Cortex of kidney (tissue), 1 donor: ENCODE measurements at places on chromosomes 6 and 20.

- no peak for DNase-seq
These were observed 136.3 kb upstream of the ZNF184 start for GRCh38 chr6:27608916-27609883.

GRCh38 chr6:13304101-13304500 is 24.2 kb downstream of the TBC1D7 start:
- DNase-seq, result no peak

GRCh38 chr6:144644776-144645175 is 359.6 kb downstream of the UTRN start:
- DNase-seq, result no peak

DNA sequence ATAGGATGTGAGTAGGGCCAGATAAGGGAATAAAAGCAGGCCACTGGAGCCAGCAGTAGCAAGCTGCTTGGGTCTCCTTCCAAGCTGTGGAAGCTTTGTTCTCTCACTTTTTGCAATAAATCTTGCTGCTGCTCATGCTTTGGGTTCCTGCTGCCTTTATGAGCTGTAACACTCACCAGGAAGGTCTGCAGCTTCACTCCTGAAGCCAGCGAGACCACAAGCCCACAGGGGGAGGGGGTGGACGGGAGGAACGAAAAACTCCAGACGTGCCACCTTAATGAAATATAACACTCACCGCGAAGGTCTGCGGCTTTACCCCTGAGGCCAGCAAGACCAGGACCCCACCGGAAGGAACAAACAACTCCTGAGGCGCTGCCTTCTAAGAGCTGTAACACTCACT is 1324.4 kb upstream of the EYS start:
- DNase-seq, result no peak

DNA sequence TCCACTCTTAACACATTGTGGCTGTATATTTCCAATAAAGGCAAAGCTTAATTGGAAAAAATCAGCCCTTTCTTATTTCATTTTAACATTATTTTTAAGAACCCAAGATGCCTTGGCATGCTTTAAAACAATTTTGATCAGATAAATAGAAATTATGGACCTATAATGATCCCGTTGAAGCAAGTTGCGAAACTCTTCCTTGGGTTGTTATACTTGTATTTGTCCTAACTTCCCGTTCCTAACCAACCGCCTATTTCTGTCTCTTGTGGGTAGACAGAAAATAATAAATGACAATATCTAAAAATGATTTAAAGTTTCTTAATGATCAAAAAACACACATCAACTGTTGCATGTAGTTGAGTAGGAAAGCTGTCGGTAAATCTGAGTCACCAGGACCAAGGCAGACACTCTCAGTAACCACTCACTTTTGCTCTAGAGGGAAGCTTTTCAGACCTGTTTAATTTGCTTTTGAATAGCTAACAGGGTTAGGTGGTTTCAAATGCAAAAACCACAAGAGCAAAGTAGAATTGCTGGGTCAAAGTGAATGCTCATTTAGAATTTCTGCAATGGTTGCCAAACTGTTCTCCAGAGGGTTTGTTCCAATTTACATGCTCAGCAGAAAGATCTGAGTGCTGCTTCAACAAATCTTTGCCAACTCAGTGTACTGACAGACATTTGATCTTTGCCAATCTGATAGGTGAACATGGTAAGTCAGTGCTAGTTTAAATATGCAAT is 34.2 kb upstream of the KCNK5 start:
- no peak for DNase-seq

DNA sequence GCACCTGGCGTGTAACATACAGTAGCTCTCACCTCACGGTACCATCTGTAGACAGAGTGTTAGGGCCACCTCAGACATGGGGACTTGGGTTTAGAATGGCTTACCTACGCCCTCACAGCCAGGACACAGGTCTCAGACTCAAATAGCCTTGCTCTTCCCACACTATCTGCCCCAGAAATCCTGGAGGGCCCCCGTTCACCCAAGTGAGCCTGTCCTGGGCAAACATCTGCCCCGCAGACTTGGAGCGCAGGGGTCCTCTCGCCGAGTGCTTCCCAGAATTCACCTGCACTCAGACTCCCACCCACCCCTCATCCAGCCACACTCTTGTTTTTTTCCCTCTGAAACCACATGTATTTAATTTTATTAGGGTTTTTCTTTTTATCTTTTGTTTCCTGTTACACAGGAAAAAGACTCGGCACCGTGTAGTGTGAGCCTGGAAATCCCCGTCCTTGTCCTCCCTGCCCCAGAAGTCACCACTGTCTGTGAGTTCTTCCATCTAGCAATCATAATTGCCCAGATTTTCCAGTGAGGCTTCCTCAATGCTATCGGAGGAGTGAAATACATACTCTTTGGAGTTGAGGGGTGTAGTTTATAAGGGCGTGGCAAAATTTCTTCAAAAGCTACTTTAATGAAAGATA is 17.1 kb upstream of the MAP1LC3A start:
- no peak for DNase-seq

GRCh38 chr20:51750037-51750769 is 18.0 kb downstream of the ATP9A start:
- no peak for DNase-seq

DNA sequence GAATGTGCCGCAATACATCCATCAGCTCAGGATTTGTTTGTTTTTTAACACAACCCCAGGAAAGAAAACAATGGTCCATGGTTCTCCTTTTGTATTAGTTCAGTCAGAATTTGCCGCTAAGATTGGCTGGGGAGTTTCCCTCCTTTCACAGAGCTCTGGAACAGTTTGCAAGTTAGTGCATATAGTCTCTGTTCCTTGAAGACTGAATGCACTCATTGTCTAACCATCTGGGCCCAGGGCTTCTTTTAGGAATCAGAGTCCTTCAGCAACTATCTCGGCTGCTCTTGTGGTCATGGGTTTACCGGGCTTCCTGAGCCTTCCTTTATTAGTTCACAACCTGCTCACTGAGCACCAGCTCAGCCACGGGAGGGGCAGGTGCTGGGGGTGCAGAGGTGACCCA is 121.3 kb downstream of the SLC23A2 start:
- no peak for DNase-seq

GRCh38 chr20:10863337-10864060 is 189.7 kb upstream of the JAG1 start:
- no peak for DNase-seq

- DNase-seq, result no peak
These were observed 602.7 kb downstream of the PRKN start for GRCh38 chr6:162124710-162125435.

DNA sequence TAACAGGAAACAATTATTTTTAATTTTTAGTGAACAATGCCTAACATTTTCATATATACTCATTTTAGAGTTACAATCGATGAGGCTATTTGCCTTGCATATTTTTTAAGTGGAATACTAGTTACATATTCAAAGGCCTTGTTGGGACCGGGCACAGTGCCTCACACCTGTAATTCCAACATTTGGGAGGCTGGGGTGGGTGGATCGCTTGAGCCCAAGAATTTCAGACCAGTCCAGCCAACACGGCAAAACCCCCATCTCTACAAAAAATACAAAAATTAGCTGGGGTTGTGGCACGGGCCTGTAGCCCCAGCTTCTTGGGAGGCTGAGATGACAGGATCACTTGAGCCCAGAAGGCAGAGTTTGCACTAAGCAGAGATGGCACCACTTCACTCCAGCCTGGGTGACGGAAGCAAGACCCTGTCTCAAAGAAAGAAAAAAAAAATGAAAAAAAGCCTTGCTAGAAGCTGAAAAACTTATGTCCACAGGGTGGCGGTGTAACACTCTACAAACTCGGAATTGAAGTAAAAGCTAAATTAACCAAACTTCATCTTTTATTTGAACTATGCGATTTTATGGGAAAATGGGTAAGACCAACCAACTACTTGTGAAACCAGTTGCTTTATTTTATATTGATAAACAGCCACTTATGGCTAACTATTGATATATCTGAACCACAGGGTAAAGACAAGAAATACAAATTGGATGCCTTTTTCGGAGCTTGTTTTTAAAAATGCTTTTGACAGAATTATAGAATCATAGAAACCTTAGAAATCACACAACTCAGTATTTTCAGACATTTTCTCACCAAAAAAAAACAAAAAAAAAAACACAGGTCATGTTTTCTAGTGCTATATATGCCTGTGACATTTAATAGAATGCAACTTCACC is 24.1 kb upstream of the ROS1 start:
- DNase-seq, result no peak

GRCh38 chr6:132746048-132746447 is 11.7 kb downstream of the VNN2 start:
- no peak for DNase-seq

DNA sequence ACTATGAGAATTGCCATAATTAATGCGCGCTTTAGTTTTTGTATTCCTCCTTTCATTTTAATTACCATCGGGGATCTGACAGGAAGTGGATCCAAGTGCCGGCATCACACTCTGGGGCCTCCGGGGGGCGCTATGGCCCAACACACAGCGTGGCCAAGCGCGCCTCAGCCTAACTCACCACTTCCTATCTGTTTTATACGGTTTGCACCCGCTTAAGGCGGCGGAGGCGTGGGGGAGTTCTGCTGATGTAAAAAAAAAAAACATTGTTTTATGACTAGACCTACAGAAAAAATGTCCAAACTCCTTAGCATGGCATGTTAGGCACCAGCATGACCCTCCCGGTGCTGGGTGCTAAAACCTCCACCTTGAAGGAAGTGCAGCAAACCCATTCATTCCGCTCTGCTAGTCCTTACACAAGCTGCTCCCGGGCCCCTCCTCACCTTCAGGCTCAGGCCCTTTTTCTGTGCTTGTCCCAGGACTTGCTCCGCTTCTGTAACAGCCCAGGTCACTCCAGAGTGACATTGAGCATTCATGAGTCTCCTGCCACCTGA is 4.5 kb upstream of the EBF4 start:
- no peak for DNase-seq

DNA sequence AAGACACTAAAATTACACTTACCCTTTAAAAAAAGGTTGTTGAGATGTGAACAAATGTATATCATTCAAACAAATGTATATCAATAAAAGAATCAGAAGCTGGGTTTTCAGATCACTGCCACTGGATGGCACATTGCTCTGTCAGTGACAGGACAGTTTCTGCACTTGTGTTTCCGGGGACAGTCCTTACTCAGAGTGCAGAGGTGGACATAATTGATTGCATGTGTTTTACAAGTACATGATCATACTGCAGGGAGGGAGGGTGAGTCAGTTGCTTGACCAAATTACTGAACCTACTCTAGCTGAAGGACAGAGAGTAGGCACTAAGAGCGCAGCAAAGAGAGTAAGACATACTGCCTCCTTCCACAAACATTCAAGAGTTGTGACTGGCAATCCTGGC is 302.3 kb downstream of the TENT5A start:
- DNase-seq, result no peak

DNA sequence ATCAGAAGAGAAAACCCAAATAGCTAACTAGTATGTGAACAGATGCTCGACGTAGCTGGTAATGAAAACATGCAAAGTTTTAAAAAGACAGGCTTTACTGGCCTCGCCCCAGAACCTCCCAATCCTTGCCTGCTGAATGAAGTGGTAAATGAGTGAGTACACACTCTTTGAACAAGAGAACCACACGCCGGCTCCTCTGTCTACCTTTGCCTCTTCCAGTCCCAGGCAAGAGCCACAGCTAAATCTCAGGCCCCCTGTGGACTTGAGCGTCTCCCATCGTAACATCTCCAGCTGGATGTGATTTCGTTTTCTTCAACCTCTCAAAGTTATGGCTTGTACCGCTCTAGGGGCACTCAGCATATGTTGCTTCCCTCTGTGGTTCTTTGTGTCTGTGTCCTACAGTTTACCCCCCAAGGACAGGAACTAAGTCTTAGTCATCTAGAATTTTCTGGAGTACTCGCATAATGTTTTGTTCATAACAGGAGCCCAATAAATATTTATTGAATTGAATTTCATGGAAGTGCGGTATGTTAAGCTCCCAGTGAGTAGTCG is 153.2 kb upstream of the TAB2 start:
- DNase-seq, result no peak

DNA sequence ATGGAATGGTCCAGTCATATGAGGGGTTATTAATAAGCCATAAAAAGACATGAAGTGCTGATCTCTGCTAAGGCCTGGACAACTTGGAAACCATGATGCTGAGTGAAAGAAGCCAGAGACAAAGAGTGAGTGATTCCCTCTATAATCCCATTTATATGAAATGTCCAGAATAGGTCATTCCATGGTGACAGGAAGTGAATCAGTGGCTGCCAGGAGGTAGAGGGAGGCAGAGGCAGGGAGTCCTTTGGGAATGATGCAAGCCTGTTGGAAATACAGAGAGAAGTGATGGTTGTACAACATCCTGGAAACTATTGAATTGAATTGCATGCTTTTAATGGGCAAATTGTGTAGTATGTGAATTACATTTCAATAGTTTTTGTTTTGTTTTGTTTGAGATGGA is 26.4 kb downstream of the ANKRD60 start:
- DNase-seq, result no peak

- DNase-seq, result no peak
These were observed 15.7 kb upstream of the AFDN start for GRCh38 chr6:167811040-167811439.

DNA sequence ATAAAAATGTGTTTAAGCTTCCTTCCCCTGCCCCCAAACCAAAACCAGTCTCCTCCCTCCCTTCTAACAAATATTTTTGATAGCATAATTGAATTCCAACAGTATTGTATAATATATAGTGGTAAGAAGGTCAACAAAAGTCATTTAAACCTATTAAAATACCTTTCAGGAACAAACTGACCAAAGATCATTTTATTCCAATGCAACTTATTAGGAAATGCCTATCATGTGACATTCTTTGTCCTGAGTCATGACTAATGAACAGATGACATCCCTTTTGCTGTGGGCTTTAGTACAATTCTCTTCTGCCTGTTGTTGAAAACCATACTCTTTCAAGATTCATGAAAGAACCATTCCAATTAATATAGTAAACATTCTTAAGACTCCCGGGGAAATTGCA is 51.5 kb upstream of the TRAF3IP2 start:
- no peak for DNase-seq

- no peak for DNase-seq
These were observed 92.8 kb upstream of the BTN3A2 start for GRCh38 chr6:26272171-26272637.

GRCh38 chr6:65170273-65170672 is 536.8 kb downstream of the EYS start:
- DNase-seq, result no peak

DNA sequence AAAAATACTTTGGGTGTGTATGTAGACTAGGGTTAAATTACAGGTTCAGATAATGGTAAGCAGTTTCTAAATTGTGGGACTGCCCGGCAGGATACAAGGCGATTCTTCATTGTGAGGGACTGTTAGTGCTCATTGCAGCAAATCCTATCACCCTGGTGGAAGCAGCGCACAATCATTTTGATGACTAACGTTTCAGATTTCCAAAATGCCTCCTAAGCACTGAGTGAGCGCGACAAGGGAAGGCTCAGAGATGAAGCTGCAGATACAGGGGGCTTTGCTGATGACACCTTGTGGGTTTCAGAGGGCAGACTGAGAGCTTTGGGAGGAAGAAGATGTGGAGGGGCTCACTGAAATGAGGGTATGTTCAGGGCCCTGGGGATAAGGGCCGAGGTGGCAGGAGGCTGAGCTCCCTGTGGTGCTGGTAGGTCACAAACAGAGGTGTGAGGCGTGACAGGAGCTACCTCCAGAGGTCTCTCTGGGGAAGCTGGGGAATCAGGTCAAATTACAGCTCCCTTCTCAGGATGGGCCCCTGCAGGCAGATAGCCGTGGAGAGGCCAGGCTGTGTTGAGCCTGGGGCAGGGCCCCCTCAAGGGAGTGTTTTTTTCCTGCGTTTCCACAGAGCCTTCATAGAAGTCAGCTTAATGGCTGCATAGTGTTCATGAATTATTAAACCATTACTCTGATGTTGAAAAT is 84.5 kb upstream of the FYN start:
- DNase-seq, result no peak
